ENCODE measurements at places on chromosomes 16 and 17. TPM values are rescaled to one million over a fixed set of nuclear protein-coding genes. Genes with fewer than 3 reads are reported as not detected.

DNA sequence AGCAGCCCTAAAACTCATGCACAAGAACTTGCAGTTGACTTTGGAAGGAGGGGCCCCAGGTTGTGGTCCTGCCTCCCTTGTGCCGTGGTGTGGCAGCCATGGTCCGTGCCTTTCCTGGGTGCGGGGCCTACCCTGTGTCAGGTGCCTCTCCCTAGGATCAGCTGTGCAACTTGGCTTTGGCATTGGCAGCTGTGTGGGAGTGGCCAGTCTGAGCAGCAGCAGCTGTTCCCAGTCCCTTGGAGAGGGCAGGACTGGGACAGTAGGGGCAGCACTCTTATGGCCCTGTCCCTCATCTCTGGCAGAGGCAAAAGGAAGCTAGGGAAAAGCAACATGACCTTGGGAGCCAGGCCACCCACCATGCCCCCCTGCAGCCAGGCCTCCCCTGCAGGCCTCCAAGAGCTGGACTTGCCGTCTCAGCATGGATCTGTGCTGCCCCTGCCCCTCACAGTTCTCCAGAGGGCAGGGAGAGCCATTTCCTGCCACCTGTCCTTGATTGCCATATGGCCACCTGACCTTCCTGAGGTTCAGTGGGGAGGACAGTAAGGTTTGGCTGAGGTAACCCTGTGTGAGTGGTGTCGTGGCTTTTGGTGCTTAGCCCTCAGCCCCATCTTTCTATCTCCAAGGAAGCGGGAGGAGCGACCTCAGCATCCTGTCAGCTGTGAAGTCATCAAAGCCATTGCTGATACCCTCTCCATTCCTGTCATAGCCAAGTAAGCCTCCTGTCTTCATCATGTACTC is 15.5 kb upstream of the NFATC3 start:
- DNase-seq = no peak

DNA sequence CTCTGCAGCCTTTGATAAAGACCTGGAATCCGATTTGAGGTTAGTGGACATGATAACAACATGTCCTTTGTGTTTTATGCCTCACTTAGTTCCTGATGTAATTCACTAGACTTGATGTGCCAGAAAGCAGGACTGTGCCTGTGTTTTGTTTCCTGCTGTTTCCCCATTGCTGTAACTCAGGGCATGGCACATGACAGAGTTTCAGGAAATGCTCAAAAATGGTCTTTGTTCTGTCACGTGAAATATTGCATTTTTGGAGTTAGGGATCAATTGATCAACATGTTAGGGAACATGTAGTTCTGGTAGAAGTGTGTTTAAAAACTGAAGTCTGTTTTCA is 32.8 kb downstream of the DHX38 start:
- DNase-seq = peak; percentile 25

DNA sequence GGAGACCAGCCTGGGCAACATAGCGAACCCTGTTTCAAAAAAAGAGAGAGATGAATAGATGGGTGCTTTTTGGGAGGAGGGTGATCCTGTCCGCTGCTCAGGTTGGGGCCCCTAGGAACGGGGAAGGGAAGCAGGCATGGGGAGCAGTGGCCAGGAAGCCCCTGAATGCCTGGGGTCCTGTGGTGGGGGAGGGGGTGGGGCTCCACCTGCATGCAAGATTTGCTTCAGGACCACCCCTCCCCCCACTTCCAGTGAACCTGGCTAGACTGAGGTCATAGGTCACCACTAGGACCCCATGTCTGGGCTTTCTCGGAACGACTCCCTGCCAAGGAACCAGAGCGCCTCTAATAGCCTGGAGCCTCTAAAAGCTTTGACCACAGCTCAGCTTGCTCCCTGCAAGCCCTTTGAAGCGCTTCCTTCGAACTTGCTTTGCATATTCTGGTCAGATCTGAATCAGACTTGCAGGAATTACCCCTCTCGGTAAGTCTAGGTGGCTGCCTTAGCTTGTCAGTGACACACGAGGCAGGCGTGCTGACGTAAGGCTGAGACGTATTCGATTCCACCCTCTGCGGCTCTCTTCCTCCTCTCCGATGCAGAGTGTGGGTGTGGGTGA is 3.7 kb downstream of the SOCS3 start:
- DNase-seq = peak; percentile 32

DNA sequence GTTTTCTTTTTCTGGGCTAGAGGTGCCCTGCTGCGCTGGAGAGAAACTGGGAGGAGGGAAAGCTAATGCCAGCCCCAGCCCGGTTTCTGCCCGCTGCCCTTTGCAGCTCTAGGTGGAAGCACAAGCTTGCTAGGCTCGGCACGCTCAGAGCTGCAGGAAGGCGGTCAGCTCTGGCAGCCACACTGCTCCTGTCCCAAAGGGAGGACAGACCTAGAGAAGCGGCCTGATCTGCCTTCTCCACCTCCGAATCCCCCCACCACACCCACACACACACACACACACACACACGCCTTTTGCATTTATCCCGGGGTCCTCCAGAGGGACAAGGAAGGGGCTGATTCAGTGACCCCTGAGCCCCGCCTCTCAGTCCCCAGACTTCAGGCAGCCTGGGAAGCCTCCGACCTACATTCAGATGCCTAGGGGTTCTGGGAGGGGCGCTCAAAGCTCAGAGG is 418.1 kb downstream of the SOX9 start:
- no peak for DNase-seq

GRCh38 chr17:77528516-77529327 is 388.0 kb downstream of the SEC14L1 start:
- DNase-seq = no peak

- DNase-seq = no peak
Observed at GRCh38 chr16:19295393-19295792, 9.9 kb downstream of the CLEC19A start.

Gene YPEL2
- total RNA-seq = 101 TPM

Gene UBE2I
- 58.7 TPM for total RNA-seq

GRCh38 chr17:41147531-41148204 is 2.0 kb downstream of the KRTAP4-5 start:
- DNase-seq = no peak

GRCh38 chr17:1554751-1555540 is 7.6 kb downstream of the PITPNA start:
- no peak for DNase-seq

- DNase-seq = no peak
Observed at GRCh38 chr17:6480303-6480675, 36.0 kb downstream of the PIMREG start.

DNA sequence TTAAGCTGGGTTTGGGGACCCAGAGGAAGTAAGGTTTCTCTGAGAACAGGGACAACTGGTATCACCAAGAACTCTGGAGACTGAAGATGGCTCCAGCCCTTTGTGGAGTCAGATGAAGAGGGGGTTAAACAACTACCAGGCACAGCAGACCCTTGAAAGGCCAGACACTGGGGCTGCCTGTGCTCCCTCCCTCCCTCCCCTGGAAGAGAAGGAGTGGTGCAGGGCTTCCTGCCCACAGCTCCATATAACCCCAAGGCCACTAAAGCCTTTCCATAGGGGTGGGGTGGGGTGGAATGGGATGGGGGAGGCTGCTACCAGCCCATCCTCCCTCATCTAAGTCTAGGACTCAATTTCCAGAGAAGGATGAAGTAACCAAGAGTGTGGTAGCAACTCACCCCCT is 66.7 kb downstream of the CCDC182 start:
- no peak for DNase-seq

Gene CMTM1
- total RNA-seq = 2.7 TPM

GRCh38 chr17:54948380-54948779 is 20.1 kb downstream of the COX11 start:
- DNase-seq = peak; percentile 73

Gene TLCD2
- total RNA-seq = 1.8 TPM

DNA sequence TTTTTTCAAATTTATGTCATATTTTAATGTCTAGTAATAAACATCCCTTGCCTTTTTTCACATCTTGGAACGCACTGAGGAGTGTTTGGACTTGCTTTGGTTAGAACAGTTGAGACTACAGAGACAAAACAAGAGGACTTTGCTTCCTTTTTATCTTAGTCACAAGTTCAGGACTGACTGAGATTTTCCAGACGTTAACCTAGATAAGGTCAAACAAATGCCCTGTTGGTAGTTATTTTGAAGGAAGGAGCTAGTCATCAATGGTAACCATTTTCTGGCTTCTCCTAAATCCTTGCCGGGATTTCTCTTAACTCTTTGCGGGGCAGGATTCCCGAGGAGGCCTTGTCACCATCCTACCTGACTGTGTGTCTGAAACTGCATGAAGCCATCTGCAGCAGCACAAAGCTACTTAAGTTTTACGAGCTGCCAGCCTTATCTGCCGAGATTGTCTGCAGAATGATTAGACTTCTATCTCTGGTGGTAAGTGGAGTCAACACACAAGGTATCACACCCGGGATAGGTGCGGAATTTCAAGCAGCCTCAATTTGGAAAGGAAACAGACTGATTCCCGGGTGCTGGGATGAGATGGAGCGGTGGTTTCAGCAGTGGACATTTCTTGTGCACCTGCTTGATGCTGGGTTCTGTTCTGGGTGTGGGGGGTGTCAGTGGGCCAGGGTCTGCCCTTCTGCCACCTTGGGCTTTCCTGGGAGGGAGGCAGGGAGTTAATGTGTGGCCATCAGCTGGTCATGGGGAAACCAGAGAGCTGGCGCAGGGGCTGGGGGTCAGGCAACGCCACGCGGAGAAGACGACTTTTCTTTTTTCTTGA is 48.3 kb downstream of the RNF213 start:
- DNase-seq = no peak

Gene TBC1D3C
- total RNA-seq = 0.56 TPM

DNA sequence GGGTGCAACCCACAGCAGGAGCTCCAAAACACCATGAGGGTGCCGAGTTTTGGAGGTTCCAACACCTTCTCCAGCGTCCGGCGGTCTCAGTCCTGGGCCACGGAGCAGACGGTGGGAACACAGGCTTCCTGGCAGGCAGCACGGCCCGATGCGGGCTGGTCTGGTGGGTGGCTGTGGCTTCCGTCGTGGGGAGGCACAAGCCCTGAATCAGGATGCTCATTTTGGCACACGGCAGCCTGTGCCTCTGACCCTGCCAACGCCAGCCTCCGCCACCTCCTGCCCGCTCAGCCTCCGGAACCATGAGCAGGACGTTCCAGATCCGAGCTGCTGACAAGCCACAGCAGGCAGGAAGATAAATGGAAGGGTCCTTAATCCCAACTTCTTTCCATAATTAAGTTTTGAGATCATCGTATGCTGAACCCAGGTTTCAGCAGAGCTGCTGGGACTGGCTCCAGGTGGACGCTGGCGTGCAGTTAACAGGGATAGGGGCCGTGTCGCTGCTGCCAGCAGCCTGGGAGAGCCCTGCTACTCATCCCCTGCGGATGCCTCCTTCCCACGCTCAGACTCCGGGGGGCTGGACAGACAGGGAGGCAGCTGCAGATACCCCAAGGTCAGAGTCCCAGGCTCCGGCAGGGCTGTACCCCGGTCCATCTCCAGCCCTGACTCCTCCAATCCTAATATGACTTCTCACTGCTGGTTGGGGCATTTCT is 136.6 kb downstream of the ENGASE start:
- DNase-seq = no peak

GRCh38 chr16:1656808-1657617 is 21.1 kb upstream of the JPT2 start:
- no peak for DNase-seq

Gene SLX4
- total RNA-seq = 2.7 TPM

DNA sequence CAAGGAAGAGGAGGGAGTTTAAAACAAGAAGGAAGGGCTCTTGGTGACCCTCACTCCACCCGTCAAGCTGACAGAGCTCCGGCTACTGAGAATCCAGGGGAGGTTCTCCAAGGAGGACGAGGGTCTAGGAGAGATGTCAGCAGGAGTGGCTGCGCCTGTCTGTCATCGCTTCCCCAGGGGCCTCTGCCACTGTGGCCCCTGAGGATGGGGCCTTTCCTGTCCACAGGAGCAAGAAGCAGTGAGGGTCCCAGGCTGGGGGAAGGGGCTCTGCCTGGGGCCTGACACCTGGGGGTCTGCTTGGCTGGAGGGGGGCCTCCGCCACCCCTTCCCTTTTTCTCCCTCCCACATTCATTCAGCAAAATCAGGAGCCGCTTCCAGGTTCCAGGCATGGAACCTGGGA is 66.5 kb upstream of the TNRC6C start:
- DNase-seq = no peak

DNA sequence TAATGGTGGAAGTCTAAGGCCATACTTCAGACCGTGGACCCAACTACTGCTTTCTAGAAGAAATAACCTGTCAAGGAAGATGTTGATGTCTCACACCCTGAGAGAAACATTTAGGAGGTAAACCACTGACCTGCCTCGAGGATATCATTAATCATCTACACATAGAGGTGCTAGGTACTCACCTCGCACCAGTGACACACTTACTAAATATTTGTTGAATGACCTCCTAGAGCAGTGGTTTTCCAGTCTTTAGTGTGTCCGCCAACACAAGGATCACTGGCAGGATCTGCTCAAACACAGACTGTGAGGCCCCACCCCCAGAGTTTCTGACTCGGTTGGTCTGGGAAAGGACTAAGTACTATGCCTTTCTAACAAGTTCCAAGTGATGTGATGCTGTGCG is 197.4 kb upstream of the CACNG5 start:
- DNase-seq = no peak

GRCh38 chr17:30964876-30965275 is 6.0 kb upstream of the RNF135 start:
- no peak for DNase-seq

DNA sequence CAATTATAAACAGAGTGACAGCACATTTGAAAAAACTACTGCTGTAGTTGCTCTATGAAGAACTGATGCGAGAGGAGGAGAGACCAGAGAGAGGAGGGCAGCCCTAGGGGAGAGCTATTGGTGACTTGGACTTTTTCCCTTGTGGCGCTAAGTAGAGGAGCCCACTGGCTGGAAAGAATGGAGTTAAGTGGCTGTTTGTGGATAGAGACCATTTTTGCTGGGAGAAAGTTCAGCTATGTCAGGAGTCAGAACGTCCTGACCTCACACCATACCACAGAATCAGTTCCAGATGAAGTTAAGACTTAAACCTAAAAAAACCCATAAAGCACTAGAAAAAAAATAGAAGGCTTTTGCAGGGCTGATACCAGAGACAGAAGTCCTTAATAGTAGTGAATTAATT is 2.0 kb downstream of the POLR2A start:
- no peak for DNase-seq

DNA sequence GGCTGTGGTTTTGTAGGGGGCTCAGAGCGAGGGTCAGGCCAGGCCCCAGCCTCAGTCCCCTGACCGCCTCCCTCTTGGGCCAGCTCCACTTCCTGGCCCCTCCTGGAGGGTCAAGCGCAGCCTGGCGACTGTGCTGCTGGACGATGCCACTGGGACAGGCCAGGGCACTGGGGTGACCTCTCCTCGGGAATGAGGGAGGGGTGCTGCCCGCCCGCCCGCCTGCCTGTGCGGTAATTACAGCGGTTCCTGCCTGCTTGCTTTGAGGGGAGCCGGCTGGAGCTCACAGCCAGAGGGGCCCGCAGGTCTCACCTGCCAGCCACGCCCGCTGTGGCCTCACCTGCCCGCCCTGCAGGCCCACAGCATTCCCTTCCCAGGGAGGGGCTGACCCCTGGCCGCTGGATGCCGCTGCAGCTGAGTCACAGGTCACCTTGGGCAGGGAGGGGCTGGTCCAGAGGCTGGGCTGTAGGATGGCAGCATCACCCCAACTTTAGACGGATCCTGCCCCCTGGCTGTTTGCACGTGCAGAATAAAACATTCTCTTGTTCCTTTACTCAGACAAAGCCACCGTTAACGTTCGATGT is 76.7 kb upstream of the CBX4 start:
- peak; percentile 28 for DNase-seq

Gene GNG13
- not detected for total RNA-seq
